ENCODE measurements at places on chromosomes 2 and 18. TPM values are rescaled to one million over a fixed set of nuclear protein-coding genes. Genes with fewer than 3 reads are reported as not detected.

KRTCAP3 gene
- 13.6 TPM for total RNA-seq

HOXD9 gene
- total RNA-seq, result 0.80 TPM

CTAGE1 gene
- total RNA-seq, result not detected

CTNNA2 gene
- 0.37 TPM for total RNA-seq

CYP27C1 gene
- 2.9 TPM for total RNA-seq

PSMA8 gene
- total RNA-seq, result not detected

FARP2 gene
- 38.8 TPM for total RNA-seq

MAPRE3 gene
- total RNA-seq, result 10.2 TPM

YWHAQ gene
- 271 TPM for total RNA-seq

DNA sequence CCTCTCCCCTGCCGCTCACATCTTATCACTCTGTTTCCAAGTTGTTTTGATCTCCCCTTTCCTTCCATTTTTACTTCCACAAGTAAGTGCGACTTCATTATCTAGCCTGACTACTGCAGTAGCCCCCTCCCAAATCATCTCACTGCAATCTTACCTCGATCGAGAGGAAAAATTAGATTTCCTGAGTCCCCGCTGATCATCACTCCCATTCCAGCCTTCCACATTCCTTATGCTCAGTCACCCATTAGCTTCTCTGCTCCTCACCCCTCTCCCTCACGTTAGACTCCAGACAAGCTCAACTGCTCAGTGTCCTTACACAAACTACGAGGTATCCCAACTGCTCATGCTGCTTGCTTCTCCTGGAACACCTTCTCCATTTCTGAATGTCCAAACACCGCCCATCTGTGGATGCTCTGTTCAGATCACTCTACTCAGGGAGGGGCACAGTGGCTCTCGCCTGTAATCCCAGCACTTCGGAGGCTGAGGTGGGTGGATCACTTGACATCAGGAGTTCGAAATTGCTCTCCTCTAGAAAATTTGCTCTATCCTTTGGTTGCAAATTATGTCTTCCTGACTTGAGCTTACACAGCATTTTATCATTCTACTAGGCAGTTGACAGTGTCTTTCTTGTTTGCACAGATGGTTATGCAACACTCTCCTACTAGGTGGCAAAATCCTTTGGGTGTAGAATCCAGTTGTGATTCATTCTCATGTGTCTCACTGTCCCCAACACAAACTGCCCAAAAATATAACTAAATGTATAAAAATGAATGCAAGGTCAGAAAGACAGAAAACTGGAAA lies 96.5 kb downstream of the INO80D start:
- H3K4me1 ChIP-seq, result no peaks in the 10 kb centered on the region
- H3K27me3 ChIP-seq, result no peaks in the 10 kb centered on the region
- no peak for DNase-seq

DNA sequence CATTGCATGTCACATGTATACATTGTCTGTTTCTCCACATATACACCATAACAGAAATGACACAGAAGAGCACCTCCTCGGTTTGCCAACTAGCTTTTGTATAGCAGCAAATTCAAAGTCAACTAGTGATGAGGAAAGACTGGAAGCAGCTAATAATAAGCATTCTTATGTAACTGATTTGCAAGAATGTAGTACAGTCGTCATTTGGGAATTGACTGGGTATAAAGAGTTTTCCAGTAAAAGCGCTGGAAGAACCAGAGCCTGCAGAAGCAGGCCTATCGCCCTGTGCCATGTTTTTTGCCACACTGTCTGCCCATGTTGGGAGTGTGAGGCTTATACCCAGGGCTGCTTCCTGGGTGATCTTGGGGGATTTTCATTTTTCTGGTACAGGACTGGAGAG lies 310.6 kb downstream of the GBX2 start:
- H3K27me3 ChIP-seq, result no peaks in the 10 kb centered on the region
- peaks cover 5% of the 10 kb centered on the region for H3K4me1 ChIP-seq
- no peak overlapping the region for H3K27ac ChIP-seq
- no peak overlapping the region for H3K4me3 ChIP-seq

GRCh38 chr2:181158427-181158826 lies 178.0 kb downstream of the UBE2E3 start:
- no peak overlapping the region for H3K27ac ChIP-seq
- no peaks in the 10 kb centered on the region for H3K27me3 ChIP-seq
- no peaks in the 10 kb centered on the region for H3K36me3 ChIP-seq
- H3K4me3 ChIP-seq, result no peak overlapping the region

DNA sequence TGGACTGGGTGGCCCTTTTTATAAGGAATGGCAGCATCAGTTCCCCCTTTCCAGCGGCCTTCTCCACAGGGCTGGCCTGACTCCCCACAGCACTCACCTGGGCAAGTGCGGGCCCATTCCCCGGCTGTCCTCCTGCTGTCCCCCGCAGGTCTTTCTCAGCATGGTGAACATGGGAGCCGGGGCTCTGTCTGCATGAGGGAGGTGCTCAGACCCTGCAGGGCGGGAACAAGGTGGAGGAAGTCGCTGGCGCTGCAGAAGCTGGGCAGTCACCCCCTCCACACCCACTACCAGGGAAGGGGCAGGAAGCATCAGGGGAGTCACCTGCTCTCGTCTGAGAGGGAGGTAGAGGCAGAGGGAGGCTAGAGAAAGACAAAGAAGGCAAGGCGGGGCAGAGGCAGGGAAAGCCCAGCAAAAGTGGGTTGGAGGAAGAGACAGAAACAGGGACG lies 12.2 kb downstream of the HES6 start:
- no peaks in the 10 kb centered on the region for H3K36me3 ChIP-seq
- no peak overlapping the region for H3K27ac ChIP-seq
- no peaks in the 10 kb centered on the region for H3K4me1 ChIP-seq
- H3K27me3 ChIP-seq, result peaks cover 17% of the 10 kb centered on the region
- no peak overlapping the region for H3K4me3 ChIP-seq
- DNase-seq, result no peak

DNA sequence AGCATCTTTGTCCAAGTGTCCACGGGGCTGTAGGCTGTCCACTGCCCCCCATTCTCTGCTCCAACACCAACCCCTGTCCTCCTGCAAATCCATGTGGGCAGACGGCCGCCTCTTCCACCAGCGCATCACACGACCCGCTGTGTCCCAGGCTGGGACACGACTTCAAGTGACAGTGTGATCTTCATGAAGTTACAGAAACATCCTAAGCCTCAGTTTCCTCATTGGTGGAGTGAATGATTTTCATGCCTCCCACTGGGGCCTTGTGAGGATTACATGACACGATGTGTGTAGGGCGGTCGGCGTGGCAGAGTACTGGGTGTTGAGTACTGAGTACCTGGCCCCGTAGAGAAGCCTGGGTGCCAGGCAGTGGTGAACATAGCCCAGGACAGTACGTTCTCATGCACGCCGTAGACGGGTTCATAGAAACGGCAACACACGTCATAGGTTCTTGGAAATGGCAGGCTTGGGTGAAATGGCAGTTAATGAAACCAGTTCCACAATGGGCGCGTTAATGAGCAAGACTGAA lies 9.3 kb upstream of the ALLC start:
- peaks cover 24% of the 10 kb centered on the region for H3K4me1 ChIP-seq
- no peaks in the 10 kb centered on the region for H3K27me3 ChIP-seq
- no peaks in the 10 kb centered on the region for H3K36me3 ChIP-seq

GRCh38 chr2:181916726-181917718 lies 25.5 kb downstream of the ITPRID2 start:
- peaks cover 29% of the 10 kb centered on the region for H3K36me3 ChIP-seq
- H3K4me1 ChIP-seq, result no peaks in the 10 kb centered on the region
- no peak overlapping the region for H3K27ac ChIP-seq
- no peak overlapping the region for H3K4me3 ChIP-seq

- DNase-seq, result no peak
- no peak overlapping the region for H3K27ac ChIP-seq
- H3K27me3 ChIP-seq, result no peaks in the 10 kb centered on the region
- H3K36me3 ChIP-seq, result no peaks in the 10 kb centered on the region
- no peak overlapping the region for H3K4me3 ChIP-seq
These were observed 415.8 kb upstream of the TRIB2 start for GRCh38 chr2:12300927-12301326.

- no peaks in the 10 kb centered on the region for H3K36me3 ChIP-seq
- H3K27me3 ChIP-seq, result peaks cover 10% of the 10 kb centered on the region
- H3K4me3 ChIP-seq, result no peak overlapping the region
- H3K27ac ChIP-seq, result no peak overlapping the region
- DNase-seq, result no peak
These were observed 100.1 kb upstream of the ARHGAP15 start for GRCh38 chr2:143029141-143029540.

GRCh38 chr18:63956755-63957154 lies 7.7 kb downstream of the HMSD start:
- H3K4me1 ChIP-seq, result no peaks in the 10 kb centered on the region
- no peaks in the 10 kb centered on the region for H3K27me3 ChIP-seq
- no peaks in the 10 kb centered on the region for H3K36me3 ChIP-seq
- no peak overlapping the region for H3K27ac ChIP-seq

DNA sequence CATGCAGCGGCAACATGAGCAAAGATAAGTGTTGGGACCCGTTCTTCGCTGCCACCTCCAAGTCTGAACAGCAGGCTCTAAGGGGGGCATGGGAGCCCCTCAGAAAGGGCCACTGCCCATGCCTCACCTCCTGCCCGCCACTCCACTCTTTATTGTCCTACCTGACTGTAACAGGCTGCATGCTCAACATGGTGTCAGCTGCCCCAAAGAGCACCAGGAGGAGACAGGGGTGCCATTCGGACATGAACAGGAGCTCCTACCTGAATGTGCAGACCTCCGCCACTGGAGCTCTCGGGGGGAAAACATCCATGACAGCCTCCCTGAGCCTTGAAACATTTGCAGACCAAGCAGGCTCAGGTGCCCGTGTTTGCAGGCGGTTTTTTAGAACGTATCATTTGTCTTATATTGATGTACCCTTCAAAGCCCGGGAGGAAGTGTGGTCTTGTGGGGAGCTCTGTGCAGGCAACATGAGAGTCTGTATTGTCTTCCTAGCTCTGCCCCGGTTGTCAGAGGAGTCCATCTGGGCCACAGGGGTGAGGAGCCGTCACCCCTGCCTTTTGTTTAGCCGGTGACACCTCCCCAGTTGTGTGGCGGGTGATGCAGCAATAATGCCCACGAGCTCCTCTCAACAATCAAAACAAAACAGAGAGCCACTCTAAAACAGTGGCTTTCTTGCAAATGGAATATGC lies 35.1 kb upstream of the CD8A start:
- no peak overlapping the region for H3K4me3 ChIP-seq
- H3K27ac ChIP-seq, result no peak overlapping the region
- H3K4me1 ChIP-seq, result no peaks in the 10 kb centered on the region
- H3K36me3 ChIP-seq, result no peaks in the 10 kb centered on the region
- DNase-seq, result no peak

GRCh38 chr2:213491376-213491775 lies 207.1 kb downstream of the SPAG16 start:
- H3K27me3 ChIP-seq, result no peaks in the 10 kb centered on the region
- no peak overlapping the region for H3K4me3 ChIP-seq
- no peaks in the 10 kb centered on the region for H3K4me1 ChIP-seq
- H3K36me3 ChIP-seq, result no peaks in the 10 kb centered on the region

GRCh38 chr2:136242687-136243277 lies 124.8 kb upstream of the CXCR4 start:
- no peak for DNase-seq
- H3K4me3 ChIP-seq, result no peak overlapping the region
- H3K36me3 ChIP-seq, result no peaks in the 10 kb centered on the region
- no peak overlapping the region for H3K27ac ChIP-seq

- no peak overlapping the region for H3K27ac ChIP-seq
- no peak for DNase-seq
- no peaks in the 10 kb centered on the region for H3K36me3 ChIP-seq
- H3K4me1 ChIP-seq, result peaks cover 4% of the 10 kb centered on the region
- H3K4me3 ChIP-seq, result no peak overlapping the region
- no peaks in the 10 kb centered on the region for H3K27me3 ChIP-seq
These were observed 211.0 kb upstream of the SIX2 start for GRCh38 chr2:45220227-45220626.

GRCh38 chr2:584863-585823 lies 92.1 kb downstream of the TMEM18 start:
- no peaks in the 10 kb centered on the region for H3K27me3 ChIP-seq
- no peak overlapping the region for H3K4me3 ChIP-seq
- no peaks in the 10 kb centered on the region for H3K4me1 ChIP-seq
- H3K36me3 ChIP-seq, result no peaks in the 10 kb centered on the region
- DNase-seq, result no peak

DNA sequence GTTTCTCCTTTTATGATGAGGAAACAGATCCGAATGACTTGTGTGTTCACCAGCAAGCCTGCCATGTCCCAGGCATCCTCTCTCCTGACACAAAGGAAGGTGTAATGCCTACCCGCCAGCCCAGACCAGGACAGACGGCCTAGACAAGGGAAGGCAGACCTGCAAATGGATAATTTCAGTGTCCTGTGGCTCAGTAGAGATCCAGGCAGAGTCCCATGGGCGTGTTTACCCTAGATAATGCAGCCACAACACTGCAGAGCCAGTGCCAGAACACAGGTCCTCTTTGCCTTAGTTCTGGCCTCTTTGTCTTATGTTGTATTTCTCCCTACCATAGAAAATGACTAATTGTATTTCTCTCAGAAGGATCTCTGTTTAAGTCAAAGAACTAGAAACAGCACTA lies 12.7 kb downstream of the TRAPPC12 start:
- H3K36me3 ChIP-seq, result peaks cover 19% of the 10 kb centered on the region
- H3K4me1 ChIP-seq, result no peaks in the 10 kb centered on the region
- H3K27me3 ChIP-seq, result no peaks in the 10 kb centered on the region

GRCh38 chr18:52617931-52618330 lies 277.9 kb downstream of the DCC start:
- H3K36me3 ChIP-seq, result no peaks in the 10 kb centered on the region
- H3K4me1 ChIP-seq, result no peaks in the 10 kb centered on the region
- H3K27ac ChIP-seq, result no peak overlapping the region
- H3K27me3 ChIP-seq, result no peaks in the 10 kb centered on the region
- no peak for DNase-seq
- H3K4me3 ChIP-seq, result no peak overlapping the region

DNA sequence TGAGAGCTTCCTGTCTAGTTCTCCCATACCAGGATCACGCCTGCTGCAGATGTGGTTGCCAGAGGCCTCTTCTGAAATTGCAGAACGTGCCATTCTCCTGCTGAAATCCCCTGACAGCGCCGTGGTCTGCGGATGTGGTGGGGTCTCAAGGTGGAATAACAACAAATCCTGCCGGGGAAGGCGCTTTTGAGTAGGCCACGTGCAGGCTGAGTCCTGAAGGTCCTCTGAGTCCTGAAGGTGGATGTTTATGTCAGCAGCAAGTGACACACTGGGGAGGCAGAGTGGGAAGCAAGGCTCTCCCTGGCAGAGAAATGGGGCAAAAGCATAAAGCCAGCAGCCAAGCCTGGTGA lies 241.4 kb downstream of the MYCN start:
- DNase-seq, result no peak
- no peak overlapping the region for H3K4me3 ChIP-seq
- H3K27me3 ChIP-seq, result no peaks in the 10 kb centered on the region
- H3K36me3 ChIP-seq, result no peaks in the 10 kb centered on the region

GRCh38 chr18:48238206-48238605 lies 171.0 kb downstream of the ZBTB7C start:
- H3K4me1 ChIP-seq, result no peaks in the 10 kb centered on the region
- no peak for DNase-seq
- no peaks in the 10 kb centered on the region for H3K27me3 ChIP-seq
- no peak overlapping the region for H3K4me3 ChIP-seq

DNA sequence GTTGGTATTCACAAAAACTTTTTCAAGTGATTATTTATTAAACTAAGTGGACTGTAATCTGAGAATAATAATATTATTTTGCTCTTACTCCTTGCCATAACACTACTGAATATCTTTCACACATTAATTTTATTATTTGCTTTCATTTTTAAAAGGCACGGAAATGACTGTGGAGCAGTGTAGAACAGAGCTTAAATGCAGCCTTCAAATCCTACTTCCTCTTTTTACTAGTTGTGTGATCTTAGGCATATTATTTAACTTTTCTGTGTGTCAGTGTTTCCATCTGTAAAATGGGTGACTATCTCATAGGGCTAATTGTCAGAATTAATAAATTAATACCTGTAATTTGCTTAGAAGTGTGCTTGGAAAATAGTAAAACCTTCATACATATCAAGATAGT lies 55.5 kb upstream of the SLC8A1 start:
- no peak for DNase-seq
- no peak overlapping the region for H3K4me3 ChIP-seq
- H3K4me1 ChIP-seq, result peaks cover 7% of the 10 kb centered on the region
- H3K27ac ChIP-seq, result no peak overlapping the region

Data from lung (tissue), 17 donors.